Tongue (tissue), 3 donors: ENCODE measurements at places on chromosomes 16 and 17.

GRCh38 chr16:83903751-83904150 lies 4.8 kb downstream of the MLYCD start:
- peak; percentile 95 for DNase-seq

- DNase-seq, result no peak
Measured at GRCh38 chr17:81961521-81962498, 823 bp upstream of the NOTUM start.

GRCh38 chr17:73646409-73647300 lies 2.4 kb upstream of the SDK2 start:
- peak; percentile 71 for DNase-seq

- no peak for DNase-seq
Measured at GRCh38 chr16:83602761-83603722, 204.7 kb upstream of the HSBP1 start.

GRCh38 chr16:53147500-53148065 lies 92.8 kb downstream of the CHD9 start:
- DNase-seq, result no peak

DNA sequence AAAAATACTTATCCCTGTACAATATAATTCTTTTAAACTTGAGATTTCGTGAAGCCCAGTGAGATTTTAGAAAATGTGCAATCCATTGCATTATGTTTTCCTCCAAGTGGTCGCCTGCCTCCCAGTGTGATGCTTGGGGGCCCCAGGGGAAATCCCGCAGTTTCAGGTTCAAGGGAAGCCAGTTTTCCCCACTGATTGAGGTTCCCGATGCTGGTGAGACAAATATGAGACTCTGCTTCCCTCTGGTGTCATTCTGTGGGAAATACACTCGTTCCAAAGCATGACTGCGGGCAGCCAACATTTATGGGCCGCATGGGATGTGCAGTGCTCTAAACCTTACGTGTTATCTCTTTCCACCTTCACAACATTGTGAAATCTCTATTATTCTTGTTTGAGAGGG lies 200.8 kb downstream of the PRKCB start:
- peak; percentile 68 for DNase-seq

- DNase-seq, result no peak
Measured at GRCh38 chr17:66444031-66444430, 141.6 kb downstream of the PRKCA start.

GRCh38 chr17:27810211-27810901 lies 10.0 kb upstream of the NOS2 start:
- DNase-seq, result no peak

GRCh38 chr17:58252141-58252540 lies 13.8 kb downstream of the LPO start:
- DNase-seq, result no peak
